NCI-H146 (cell line): ENCODE measurements at places on chromosomes 12 and 14.

DNA sequence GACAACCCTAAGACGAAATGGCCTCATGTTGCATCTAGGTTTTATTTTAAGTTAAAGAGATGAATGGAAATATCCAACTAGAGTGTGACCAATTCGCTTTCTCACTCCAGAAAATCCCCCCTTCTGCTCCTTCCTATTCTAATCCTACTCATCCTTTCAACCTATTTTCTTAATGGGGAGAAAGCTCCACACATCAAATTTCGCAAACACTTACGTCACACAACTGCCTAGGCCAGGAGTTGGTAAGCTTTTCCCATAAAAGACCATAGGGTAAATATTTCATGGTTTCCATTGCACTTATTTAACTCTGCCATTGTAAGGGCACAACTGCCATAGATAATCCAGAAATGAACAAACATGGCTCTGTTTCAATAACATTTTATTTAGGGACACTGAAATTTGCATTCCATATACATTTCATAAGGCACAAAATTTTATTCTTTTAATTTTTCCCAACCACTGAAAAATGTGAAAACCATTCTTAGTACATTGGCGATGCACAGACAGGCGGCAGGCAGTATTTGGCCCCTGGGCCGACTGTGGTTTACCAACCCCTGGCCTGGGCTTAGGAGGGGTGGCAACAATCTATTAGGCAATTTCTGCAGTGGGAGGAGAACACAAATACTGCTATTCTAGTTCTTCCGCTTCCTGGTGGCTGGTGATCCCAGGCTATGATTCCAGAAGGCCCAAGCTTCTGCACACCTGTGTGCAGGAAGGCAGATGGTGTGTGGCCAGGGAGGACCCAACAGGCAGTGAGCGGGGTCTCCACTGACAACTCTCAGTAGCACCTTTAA, 67.2 kb upstream of the FOXN3 start:
- no peak for DNase-seq

- no peak for DNase-seq
These were observed 43.6 kb downstream of the TRPV4 start for GRCh38 chr12:109789526-109790048.

GRCh38 chr12:68749443-68749842, 3.5 kb downstream of the SLC35E3 start:
- no peak for DNase-seq

DNA sequence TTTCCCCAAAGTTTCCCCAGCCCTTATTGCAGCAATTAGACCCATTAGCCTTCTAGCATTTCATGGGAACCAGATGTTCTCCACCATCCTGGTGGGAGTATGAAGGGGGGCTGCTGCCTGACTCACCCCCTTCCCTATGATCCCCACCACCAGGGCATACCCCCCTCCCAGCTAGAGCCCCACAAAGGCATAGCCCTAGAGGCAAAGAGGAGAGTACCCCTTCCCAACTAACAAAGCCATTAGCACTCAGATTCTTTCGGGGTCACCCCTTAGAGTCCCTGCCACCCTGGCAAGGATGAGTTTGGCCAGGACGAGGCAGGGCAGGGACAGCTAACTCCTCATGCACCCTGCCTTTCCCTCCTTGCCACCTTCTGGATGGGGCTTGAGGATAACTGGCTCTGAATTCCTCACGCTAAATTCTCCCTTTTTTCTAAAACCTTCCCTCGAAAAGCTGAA, 9.2 kb downstream of the RARG start:
- no peak for DNase-seq

- no peak for DNase-seq
These were observed 413 bp upstream of the TUBA1C start for GRCh38 chr12:49264466-49264872.

GRCh38 chr14:59359431-59360124, 105.6 kb downstream of the GPR135 start:
- no peak for DNase-seq

- DNase-seq = no peak
These were observed 694.5 kb downstream of the VRK1 start for GRCh38 chr14:97491697-97492096.

- no peak for DNase-seq
These were observed 15.5 kb upstream of the CYP46A1 start for GRCh38 chr14:99668307-99669295.

- peak; percentile 9 for DNase-seq
These were observed 98.4 kb downstream of the APAF1 start for GRCh38 chr12:98743362-98743953.

- peak; percentile 69 for DNase-seq
These were observed 594 bp downstream of the KRAS start for GRCh38 chr12:25249931-25250738.

- DNase-seq = no peak
These were observed 172.3 kb upstream of the NOS1 start for GRCh38 chr12:117533687-117534086.

- DNase-seq = peak; percentile 12
These were observed 26.2 kb upstream of the TUNAR start for GRCh38 chr14:95850429-95850828.

DNA sequence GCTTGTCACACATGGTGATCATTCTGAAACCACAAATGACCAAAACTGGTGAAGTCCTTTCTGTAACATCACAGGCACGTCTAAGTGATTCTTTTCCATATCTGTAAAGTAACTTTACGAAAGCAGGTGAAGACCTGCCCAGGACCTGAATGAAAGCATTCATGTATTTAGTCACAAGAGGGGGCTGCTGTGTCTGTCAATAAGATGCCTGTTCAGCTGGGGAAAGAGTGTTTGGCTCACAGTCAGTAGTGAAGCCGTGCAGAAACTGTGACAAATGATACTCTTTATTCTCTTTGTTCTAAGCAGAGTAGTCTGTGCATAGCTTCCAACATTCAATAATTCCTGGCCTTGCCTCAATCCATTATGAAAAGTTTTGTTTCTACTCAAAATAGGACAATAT, 373.5 kb upstream of the OR4E1 start:
- no peak for DNase-seq

- no peak for DNase-seq
These were observed 6.2 kb upstream of the LHX5 start for GRCh38 chr12:113477842-113478215.

- DNase-seq = peak; percentile 6
These were observed 46.7 kb downstream of the LRRC74A start for GRCh38 chr14:76872796-76873432.

DNA sequence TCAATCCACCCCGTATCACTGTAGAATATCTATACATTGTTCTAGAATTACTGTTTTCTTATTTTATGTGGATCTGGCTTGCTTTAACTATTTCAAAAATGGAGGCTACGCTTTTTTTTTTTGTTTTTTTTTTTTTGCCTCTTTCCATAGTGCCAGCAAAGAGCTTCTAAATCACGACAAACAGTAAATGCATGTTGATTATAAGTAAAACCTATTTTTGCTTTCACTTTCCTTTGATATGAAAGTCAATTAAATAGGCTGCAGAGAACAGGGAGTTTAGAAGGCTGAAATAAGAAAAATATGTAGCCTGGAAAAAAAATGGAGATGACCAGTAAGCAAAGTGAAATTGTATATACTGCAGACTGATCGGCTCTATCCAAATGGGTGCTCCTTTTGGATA, 112.3 kb upstream of the AMIGO2 start:
- no peak for DNase-seq

- DNase-seq = no peak
These were observed 635.4 kb downstream of the VRK1 start for GRCh38 chr14:97432586-97432985.

GRCh38 chr12:100499416-100499815, 25.8 kb downstream of the NR1H4 start:
- DNase-seq = no peak

DNA sequence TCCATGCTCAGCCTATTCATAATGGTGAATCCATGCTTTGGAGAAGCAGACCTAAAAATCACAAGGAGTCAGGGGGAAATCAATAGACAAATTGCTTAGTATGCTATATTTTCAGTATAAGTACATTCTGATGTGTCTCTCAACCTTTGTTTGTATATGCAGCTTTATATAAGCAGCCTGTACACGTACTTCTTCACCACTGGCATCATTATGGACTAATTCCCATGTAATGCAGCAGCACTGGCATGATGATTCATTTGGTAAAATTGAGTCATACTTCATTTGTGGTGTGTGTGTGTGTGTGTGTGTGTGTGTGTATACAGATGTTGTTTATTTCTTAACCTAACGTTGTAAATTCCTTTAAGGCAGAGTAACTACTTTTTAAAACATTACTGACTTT, 10.9 kb downstream of the DCP1B start:
- no peak for DNase-seq
